ENCODE measurements at places on chromosomes 6 and 20.

DNA sequence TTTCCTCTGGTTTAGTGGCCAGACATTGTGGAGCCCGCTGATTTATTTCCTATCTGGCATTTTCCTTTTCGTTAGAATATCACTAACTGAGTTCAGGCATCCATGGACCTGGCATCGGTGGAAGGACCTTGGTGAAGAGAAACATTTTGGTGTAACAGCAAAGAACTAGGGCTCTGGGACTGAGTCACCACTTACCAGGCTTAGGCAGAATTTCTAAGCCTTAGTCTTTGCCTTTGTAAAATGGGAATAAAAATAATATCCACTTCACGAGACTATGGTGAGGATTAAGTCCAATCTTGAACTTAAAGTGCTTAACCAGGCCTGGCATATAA lies 42.0 kb upstream of the ENPP1 start:
- DNase-seq, result no peak

GRCh38 chr6:98657764-98658163 lies 176.6 kb upstream of the POU3F2 start:
- peak; percentile 27 for DNase-seq

DNA sequence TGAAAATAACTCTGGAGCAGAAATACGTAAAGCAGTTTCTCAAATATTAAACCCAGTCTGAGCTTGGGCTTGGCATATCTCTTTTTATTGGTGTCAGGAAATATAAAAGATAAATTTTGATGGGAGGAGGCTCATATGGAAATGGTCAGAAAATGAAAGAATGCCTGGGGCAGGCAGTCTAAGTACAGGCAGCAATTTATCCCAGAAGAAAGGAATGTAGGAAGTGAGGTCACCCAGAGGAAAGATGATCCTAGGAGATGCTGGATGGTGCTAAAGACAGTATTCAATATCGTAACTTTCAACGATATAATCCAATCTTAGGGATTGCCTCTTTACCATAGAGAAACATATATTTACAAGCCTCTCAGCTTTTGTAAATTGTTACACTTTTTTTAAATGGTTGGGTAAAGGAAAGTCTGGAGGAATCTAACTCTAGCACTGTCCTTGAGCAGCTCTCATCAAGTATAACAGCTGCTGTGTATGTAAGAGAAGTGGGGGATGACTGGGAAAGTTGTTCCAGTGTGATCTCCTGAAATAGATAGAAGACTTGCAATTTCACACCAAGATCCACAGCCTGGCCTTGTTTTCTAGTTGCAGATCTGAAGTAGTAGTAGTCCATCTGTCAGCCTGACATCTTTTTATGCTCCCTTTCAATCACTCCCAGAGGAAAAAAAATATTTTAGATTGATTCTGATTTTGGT lies 256.9 kb upstream of the SASH1 start:
- no peak for DNase-seq

DNA sequence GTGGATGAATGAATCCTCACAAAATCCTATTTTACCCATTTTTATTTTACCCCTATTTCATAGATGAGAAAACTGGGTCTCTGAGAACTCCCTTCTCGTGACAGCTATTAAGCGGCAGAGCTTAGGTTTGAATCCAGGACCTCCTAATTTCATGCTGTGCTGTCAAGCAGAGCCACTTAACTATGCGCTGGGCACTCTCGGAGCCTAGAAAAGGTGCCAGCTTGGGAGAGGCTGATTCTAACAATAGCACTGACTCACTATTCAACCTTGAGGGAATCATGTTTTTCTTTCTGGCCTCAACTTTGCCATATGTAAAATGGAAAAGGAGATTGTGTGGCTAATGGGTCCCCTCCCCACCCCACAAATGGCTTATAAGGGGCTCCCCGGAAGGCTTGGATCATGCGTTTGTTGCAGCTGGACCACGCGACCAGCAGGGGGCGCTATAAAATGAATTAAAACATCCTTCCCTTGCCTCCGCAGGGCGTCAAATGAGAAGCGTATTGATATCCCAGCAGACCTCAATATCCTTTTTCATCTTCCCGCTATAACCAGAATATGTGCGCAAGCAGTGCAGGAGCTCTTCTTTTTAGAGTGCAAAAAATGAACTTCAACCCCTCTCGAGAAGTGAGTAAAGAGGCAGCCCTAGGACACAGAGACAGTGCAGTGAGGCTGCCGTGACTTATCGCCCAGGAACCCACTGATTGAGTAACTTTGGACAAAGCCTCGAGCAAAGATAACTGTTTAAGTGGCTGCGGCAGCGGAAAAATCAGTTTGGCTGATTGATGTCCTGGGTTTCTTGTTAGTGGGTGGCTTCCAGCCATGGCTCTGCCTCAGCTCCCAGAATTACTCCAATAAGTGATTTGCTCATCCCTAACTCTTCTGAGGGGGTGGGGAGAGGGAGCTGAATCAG lies 12.8 kb upstream of the PDYN start:
- peak; percentile 44 for DNase-seq

DNA sequence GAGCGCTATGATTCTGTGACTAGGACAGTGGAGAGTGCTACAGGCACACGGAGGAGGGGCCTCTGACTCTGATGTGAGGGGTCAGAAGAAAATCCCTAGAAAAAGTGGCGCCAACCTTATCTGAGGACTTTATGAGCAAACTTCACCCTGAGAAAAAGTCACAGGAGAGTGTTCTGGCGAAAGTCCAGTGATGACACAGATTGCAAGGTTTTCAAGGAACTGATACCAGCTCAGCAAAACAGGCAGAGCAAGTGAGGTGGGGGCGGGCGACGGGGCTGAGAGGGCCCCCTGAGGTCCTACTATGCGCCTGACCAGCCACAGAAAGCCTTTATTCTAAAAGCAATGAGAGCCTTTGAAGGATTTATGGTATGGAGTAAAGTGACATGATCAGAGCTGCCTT lies 73.3 kb downstream of the SLC22A23 start:
- no peak for DNase-seq

- no peak for DNase-seq
Observed at GRCh38 chr6:129903082-129903481, 42.0 kb upstream of the TMEM244 start.

Data from NAMALWA (cell line).